CD4-positive, alpha-beta T cell (primary cell): ENCODE measurements at places on chromosomes 16 and 17. TPM values are rescaled to one million over a fixed set of nuclear protein-coding genes. Genes with fewer than 3 reads are reported as not detected.

DNA sequence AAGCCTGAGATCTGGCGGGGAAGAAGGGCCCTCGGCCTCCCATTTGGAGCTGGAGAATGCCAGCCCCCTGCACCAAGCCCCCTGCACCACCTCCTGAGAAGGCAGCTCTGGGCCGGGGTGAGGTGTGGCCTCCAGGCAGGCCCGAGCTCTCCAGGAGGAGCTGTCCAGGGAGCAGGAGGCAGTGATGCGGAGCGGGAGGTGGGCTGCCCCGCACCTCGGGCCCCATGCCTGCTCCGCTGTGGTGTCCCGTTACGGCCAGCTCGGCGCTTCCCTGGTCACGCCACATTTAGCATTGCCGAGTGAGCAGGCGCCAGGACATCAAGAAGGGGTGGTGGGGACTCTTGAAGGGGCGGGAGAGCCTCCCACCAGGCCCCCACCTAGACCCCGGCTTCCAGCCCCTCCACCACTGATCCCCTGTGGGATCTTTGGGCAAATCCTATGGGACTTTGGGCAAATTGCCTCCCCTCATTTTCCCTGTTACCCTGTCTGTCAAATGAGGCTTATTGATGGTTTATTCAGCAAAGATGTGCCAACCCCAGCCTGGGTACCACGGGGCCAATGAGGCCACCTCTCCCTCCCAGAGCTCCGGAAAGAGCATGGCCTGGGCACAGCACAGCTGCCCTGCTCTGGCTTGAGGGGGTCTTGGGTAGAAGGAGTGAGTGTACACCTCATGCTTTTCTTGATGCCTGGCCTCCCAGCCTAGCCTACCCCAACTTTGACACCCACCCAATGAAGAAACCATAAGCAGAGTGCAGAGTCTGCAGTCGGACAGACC lies 15.3 kb downstream of the FOXN1 start:
- DNase-seq: no peak

DNA sequence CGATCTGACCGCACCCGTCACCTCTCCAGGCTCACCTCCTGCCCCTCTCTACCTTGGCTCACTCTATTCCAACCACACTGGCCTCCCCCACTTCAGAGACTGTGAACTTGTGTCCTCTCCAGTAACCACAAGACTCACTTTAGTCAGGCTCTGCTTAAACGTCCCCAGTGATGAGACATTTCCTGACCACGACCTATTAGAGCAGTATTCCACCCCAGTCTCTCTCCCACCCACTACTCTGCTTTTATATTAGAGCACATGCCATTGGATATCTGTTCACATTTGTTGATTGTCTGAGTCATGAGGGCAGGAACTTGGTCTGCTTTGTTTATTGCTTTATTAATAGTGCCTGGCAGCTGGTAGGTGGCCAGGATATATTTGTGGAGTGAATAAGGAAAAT lies 20.1 kb downstream of the COX11 start:
- DNase-seq: no peak

TNP2 gene
- total RNA-seq: not detected

DNA sequence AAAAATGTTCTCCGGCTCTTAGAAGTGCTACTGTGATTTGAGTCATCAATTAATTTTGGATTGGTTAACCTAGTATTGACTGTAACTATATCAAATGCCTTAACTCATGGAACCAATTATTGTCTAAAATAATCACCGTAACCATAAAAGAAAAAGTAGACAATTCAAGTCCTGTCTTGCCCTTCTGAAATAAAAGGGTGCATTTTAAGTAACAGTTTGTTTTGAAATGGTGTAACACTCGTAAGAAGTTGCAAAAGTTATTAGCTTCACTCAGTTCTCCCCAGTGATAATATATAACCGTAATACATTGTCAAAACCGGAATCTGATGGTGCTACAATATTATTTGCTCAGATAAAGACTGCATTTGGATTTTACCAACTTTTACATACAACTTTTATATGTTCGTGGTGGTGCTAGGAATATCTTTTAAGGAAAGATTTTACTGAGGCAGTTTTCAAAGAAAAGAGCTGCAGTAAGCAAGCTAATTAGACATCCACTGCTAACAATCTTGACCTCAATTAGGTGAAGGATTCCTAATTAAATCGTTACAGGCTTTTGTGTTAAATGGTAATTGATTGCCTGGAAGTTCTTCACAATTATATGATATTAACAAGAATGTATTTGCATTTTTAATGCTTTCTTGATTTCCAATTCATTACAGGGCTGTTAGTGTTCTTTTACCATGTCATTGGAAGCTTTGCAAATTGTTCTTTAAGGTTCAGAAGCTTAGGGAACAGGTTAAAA lies 413.1 kb upstream of the MON1B start:
- no peak for DNase-seq

- no peak for DNase-seq
These were observed 144.1 kb upstream of the CES5A start for GRCh38 chr16:56019274-56019673.

DNA sequence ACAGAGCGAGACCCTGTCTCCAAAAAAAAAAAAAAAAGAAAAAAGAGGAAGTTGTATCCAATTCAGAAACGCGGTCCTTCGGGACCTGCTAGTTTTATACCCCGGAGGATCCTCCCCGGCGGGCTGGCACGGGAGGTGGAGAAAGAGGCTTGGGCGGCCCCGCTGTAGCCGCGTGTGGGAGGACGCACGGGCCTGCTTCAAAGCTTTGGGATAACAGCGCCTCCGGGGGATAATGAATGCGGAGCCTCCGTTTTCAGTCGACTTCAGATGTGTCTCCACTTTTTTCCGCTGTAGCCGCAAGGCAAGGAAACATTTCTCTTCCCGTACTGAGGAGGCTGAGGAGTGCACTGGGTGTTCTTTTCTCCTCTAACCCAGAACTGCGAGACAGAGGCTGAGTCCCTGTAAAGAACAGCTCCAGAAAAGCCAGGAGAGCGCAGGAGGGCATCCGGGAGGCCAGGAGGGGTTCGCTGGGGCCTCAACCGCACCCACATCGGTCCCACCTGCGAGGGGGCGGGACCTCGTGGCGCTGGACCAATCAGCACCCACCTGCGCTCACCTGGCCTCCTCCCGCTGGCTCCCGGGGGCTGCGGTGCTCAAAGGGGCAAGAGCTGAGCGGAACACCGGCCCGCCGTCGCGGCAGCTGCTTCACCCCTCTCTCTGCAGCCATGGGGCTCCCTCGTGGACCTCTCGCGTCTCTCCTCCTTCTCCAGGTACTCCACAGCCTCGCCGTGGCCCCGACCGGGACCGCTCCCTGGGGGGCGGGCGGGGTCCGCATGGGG lies at the start of gene CDH3:
Gene CDH3 (plus strand): TSS at position 596 of the 779 bp plus-strand sequence. CDS start 70 bp downstream, at position 666.
- DNase-seq: no peak

SULT1A4 gene
- total RNA-seq: 0.59 TPM

- no peak for DNase-seq
These were observed 24.9 kb upstream of the NUDT16L1 start for GRCh38 chr16:4668313-4668960.

EPX gene
- total RNA-seq: not detected

PDP2 gene
- 3.3 TPM for total RNA-seq

PABPN1L gene
- total RNA-seq: not detected

CRHR1 gene
- total RNA-seq: not detected

DNA sequence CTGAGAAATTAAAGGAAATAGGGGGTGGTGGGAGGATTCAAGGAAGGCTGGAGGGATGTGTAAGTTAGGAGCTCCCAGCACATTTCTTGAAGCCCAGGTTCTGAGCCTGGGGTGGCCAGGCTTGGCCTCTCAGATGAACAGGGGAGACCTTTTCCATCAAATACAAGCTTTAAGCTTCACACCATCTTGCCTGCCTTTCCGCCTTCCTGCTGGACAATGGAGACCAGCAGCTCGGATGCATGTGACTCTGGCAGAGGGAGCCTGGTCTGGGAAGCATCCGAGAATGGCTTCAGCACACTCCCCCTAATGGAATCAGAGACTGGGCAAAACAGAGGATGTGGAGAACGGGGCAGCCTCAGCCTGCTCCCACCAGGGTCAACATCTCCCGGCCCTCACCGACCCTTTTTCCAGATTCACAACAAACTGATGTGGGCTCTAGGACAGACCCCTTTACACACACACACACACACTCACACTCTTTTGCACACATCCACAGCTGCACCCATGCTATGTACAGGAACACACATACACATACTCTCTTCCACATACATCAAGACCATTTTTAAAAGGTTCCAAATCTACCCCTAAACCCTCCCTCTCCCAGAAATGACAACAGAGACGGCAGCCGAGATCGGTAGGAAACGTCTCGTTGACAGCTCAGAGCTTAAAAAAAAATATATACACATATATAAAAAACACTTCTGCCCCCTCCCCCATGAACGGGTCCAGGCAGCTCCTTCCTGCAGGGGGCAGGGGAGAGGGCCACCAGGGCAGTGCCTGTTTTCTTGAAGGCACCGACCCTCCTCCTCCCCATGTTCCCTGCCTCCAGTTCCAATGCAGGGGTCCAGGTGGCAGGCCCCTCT lies 6.5 kb upstream of the ATXN7L3 start:
- no peak for DNase-seq

GRCh38 chr16:1102333-1102700 lies 6.3 kb upstream of the C1QTNF8 start:
- no peak for DNase-seq

DNA sequence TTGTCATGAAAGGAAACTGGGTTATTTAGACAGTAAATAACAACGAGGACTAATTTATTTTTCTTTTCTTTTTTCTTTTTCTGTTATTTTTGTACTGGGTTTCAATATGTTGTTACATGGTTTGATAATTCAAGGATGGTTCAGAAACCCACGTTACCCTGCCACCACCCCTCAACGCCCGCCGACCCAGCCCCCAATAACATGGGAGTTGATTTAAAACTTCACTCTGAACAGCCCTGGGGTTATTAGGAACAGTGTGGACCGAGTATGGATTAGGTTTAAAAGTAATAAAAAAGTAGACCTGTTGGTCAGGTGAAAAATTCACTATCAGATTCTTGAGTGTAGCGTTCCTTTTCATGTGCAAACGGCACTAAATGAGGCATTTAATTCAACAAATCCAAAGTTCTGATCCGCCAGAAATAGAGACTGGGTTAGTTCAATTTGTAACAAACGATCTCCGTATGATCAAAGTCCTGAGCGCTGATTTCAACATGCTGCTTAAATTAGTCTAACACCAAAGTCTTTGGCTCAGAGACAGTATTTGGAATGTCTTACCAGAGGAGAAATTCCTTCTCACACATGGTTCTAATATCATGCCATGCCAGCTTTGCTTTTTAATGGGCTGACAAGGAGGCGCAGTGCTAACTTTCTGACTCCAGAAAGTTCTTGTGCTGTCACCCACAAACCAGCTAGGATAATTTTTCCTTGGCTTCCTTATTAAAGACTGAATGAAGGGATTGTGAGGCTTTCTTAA lies 173.1 kb upstream of the IRX3 start:
- DNase-seq: no peak

GRCh38 chr17:65593092-65593854 lies 31.8 kb upstream of the AXIN2 start:
- DNase-seq: no peak

SAMD14 gene
- 0.33 TPM for total RNA-seq

UMOD gene
- total RNA-seq: not detected

DNA sequence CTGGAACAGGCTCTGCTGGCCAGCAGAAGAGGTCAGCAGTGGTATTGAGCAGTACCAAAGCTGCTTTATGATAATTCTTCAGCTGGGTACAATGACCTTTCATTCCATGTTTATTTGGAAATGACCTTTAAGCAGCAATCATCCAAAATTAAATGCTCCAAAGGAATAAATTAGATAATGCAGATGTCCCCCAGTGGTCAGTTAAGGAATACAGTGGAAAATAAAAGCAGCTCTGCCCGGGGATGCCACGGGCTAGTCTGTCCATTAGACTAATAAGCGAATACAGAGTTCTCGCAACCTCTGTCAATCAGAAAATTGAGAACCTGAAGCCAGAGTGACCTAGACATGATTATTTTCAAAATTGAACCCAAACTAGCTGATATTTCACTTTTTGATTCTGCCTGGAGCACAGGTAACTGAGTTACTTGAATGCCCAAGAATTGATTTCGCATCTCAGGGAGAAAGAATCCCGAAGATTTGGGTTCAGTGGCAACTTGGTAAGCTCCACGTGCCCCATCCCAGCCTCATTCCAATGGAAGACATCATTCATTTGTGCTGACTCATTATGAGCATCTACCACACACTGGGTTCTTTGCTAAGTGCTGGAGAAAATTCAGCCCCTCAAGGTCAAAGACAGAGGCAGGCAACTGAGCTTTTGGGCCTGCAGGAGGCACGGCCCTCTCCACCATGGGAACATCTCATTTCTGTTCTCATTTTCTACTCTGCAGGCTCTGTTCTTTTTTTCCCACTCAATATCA lies 34.4 kb upstream of the SLC39A11 start:
- DNase-seq: no peak

- DNase-seq: peak; percentile 82
These were observed 27.1 kb downstream of the CDH13 start for GRCh38 chr16:82653550-82654511.

DNA sequence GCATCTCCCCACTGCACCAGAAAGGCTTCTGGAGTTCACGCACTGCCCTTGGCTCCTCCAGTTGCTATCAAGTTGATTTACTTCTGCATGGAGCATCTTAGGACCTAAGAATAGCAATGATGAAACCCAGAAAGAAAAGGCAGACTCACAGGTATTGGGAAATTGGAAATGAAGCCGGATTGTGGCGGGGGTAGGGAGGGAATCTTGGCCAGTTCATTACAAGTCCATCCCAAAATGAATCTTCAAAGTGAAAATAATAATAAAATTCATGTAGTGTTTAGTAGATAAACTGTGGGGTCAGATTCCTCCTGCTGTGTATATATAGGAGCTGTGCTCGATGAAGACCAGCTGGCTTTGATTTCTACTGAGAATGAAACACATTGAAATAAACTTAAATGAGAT lies 33.7 kb downstream of the TEKT3 start:
- DNase-seq: no peak

DNA sequence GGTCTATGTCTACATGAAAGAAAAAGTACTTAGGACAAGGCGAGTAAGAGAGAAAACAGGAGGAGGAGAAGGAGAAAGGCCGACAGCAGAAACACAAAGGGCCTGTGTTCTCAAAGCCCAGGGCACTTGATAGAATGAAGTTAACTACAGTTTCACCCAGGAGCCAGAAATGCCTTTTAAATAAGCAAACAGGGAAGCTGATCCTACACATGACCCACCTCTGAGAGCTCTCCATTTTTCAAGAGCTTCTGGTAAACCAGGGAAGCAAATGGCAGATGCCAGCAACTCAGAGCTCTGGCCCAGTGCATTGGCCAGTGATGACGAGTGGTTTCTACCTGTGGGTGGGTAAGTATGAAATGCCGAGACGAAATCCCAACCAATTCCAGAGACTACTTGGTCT lies 163.4 kb downstream of the ZFHX3 start:
- no peak for DNase-seq

DNA sequence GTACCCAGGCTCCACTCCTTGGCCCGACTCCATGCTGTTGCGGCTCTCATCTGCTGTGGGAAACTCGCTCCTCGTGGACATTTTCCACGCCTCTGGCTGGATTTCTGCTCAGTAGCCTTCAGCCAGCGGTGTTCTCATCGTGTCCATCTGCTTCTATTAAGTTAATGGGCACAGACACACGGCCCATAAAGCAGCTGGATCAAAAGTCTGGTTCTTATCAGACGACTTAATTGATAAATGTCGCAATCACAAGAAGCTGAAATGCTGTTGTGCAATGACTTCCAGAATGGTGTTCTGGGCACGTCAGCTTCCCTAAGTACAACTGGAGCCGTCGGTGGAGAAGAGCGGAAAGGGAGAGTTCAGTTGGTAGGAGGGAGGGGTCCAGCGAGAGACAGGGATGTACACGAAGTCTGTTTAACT lies 211.7 kb upstream of the CHMP6 start:
- no peak for DNase-seq

- DNase-seq: peak; percentile 67
These were observed at the start of gene IL4R for GRCh38 chr16:27313422-27314160. IL4R (plus strand) TSS chr16:27313974; CDS start chr16:27340204, 26,230 bp downstream.

SLC35G6 gene
- 0.17 TPM for total RNA-seq

GRCh38 chr17:80984749-80985148 lies 6.9 kb upstream of the CHMP6 start:
- DNase-seq: no peak
